ENCODE measurements at places on chromosomes 16 and 17.

GRCh38 chr16:47565454-47565853 is 104.3 kb downstream of the PHKB start:
- DNase-seq = peak; percentile 72

DNA sequence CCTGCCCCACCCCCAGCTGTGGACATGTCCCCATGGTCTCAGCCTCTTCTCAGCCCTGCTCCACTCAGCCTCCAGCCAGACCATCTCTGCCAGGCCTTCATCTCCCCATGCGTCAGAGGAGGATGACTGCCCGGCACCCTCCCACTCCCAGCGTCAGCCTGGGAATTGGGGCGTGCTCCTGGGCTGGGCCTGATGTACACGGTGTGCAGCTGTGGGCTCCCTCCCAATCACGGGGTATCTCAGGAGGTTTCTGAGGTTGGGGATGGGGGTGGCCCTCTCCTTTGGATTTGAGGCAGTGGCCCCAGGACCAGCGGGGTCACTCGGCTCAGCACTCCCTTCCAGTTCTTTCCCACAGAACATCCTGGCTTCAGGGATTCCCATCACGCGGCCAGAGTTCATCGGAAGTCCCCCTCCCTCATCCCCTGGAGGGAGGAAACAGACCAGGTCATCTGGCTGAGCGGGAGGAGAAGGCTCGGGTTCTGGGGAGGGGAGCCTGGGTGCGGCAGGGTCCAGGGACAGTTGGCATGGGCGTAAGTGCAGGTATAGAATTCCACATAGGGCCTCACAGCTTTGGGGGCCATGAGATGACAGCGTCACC is 36.9 kb downstream of the SOCS3 start:
- peak; percentile 59 for DNase-seq

DNA sequence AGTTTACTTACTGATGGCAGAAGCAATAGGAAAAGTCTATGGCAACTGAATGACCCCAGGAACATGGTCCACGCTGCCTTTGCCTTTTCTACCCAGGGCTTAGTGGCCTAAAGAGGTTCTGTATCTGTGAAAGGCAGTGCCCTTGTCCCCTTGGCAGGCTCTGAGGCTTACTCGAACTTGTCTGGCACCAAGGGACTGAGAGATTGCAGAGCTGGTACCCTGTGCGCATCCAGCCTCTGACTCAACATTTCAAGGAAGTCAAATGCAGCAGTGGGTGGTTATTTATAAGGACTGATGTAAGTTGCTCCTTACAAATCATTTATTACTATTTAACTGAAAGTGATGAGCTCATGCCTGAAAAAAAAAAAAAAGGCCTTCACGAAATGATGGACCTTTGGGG is 299.9 kb upstream of the MYOCD start:
- DNase-seq = no peak

GRCh38 chr17:57721967-57722703 is 23.0 kb downstream of the CCDC182 start:
- DNase-seq = no peak

DNA sequence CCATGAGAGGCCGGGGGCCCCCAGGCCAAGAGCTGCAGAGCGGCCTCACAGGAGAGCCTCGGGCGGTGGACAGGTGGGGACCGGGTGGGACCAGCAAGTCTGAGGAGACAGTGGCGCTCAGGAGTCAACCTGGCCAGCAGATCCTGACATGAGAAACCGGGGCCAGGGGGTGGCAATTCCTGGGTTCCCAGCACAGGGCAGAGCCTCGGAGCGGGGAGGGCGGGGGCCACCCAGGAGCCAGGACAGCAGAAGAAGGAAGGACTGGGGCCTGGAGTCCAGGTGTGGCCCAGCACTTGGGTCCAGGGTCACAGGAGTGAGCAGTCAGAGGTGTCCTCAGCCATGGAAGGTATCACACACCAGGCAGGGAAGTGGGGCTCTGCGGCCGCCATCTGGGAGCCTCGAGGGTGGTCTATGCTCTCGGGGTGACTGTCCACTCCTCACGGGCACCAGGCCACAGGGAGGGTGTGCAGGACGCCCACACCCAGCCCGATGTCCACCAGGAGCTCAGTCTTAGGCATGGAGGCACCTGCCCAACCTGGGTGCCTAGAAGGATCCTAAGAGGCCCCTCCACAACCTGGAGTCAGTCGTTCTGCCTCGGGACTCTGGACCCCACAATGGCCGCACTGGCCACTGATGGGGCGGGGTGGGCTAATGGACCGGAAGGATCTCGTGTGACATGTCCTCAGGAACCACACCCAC is 29.1 kb downstream of the PIEZO1 start:
- no peak for DNase-seq

Measured in AG08395 (cell line).